Fibroblast of skin of abdomen (primary cell): ENCODE measurements at places on chromosomes 11 and 22.

DNA sequence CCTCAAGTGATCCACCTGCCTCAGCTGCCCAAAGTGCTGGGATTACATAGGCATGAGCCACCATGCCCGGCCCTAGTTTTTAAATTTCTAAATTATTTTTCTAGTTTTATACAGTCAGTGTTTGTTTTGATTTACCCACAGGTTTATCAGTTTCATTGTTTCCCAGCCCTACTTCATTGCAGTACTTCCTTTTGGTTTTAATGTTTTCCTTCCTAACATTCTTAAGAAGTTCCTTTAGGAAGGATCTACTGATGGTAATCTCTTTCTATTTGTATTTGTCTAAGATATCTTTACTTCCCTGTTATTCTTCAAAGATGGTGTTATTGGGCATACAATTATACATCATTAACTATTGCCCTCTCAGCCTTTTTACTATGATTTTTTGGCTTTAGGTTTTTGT is 4.9 kb upstream of the EXT2 start:
- no peak for DNase-seq

DNA sequence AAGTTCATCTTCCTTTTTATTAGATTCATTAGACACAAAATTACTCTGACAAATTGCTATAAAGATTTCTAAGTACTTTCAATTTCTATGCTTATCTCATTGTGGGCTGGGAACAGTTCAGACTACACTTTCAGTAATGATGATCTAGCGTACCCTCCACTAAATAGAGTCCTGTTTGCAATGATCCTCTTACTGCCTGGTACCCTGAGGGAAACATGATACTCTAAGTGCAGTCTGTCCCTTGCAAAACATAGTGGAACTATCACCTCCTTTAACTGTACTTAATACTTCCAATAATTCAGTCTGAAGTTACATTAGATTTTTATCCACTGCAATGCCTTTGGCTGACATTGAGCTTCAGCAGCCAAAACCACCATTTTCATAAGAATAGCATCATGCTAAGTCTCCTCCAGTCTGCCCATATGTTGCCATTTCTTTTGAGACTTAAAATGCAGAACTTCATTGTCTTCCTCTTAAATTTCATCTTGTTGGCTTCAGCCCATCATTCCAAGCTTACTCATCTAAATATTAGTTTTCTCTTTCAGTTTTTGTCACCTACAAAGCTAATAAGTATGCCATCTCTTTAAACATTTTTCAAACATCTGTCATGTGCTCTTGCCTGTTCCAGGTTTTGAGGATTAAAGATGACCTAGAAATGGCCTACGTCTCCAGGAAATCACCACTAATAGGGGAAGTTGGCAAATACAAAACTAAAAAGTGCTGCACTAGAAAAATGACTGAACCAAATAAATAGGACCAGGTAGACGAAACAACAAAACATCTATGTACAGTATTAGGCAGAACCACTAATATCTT is 55.5 kb downstream of the PAK1 start:
- no peak for DNase-seq

DNA sequence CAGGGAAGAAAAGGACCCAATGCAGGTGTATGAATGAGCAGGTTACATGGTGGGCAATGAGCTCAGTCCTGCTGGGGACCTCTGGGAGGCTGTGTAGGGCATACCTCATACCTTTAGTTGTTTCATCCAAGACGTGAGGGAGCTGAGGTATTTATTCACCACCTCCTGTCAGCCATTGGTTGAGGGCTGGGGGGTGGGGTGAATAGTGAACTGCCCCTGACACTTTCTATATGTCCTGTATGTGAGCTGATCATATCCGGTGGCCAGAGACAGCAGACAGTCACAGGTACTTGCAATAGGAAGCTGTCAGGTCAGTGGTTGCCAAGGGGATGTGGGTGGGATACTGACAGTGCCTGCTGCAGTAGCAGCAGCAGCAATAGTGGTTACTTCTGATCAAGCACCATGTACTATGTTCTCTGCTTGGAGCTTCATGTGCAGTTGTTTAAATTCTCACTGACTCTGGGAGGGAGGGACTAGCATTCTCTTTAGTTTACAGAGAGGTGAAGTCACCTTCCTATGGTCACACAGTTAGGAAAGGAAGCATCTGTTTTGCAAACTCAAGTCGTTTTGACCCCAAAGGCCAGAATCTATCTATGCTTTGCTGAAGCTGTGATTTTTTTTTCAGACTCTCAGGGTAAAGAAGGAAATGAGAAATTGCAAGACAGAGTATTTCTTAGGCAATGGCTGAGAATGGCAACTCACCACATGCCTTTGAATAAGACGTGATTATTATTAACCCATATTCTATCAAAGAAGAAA is 54.0 kb downstream of the MIAT start:
- no peak for DNase-seq

- DNase-seq: no peak
Measured at GRCh38 chr11:30426781-30427180, 103.9 kb downstream of the ARL14EP start.

DNA sequence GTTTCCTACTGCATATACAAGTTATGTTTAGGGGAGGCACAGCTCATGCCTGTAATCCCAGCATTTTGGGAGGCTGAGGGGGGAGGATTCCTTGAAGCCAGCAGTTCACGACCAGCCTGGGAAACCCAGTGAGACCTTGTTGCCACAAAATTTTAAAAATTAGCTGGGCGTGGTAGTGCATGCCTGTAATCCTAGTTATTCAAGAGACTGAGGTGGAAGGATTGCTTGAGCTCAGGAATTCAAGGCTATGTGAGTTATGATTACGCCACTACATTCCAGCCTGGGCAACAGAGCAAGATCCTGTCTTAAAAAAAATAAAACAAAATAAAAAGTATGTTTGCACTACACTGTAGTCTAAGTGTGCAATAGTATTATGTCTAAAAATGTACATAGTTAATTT is 108.8 kb upstream of the TEAD1 start:
- DNase-seq: peak; percentile 32

GRCh38 chr11:26792941-26793340 is 71.1 kb upstream of the SLC5A12 start:
- peak; percentile 89 for DNase-seq

DNA sequence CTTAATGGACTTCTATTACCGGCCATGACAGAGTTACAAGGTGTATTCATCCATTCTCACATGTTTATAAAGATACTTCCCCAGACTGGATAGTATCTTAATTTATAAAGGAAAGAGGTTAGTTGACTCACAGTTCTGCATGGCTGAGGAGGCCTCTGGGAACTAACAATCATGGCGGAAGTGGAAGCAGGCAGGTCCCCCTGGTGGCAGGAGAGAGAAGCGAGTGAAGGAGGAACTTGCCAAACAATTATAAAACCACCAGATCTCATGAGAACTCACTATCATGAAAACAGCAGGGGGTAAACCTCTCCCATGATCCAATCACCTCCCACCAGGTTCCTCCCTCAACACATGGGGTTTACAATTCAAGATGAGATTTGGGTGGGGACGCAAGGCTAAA is 170.0 kb upstream of the PDGFD start:
- DNase-seq: no peak

DNA sequence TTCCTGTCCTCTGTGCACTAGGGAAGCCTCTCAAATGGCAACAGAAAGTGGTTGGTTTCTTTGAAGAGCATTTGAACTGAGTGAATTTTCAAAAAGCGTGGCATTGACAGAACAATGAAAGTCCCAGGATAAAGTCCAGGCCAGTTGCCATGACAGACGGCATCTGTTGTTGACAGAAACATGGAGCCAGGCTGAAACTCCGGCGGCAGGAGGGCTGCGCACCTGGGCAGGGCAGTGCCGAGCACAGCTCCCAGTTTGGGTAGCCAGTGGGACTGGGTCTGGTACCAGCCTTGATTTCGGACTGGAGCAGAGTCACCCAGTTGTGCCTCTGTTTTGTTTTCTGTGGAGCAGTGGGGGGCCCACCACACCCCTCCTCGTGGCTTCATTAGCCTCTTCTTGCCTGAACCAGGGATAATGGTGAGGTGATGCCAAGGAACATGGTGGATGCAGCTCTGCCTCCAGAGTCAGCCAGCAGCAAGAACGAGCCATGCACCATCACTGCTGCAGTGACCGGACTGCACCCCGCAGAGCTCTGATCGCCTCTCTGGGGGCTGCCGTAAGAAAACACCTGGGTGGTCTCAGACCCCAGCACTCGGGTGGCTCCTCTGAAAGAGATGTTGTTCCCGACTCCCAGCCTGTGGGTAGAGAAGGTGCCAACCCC is 9.8 kb upstream of the SEPTIN5 start:
- no peak for DNase-seq

DNA sequence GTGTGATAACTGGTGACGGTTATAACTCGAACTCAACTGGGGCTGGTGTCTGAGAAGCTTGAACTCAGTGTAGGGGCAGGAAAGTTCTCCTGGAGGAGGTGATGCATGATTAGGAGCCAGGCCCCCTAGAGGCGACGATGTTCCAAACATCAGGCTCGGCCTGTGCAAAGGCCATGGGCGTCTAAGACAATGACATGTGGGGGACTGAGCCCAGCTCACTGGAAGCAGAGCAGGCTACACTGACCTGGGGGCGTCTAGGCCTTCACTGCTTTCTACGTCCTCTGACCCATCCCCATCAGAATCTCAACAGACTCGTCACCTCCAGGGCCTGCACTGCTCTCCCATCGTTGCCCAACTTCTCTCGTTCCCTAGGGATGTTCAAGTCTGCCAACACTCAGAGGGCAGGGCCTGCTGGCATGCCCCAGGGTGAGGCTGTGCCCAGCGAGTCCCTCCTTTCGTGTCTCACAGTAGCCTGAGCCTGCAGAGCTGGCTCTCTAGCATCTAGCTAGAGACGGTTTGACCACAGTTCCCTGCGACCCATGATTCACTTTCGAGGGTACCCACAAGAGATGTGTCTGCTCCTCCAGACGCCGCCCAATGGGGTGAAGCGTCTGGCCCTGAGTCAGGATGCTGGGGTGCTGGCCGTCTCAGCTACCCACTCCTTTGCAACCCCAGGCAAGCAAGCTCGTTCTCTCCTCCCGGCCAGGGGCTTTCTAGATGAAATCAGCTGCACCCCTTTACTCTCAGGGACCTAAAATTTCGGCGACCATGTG is 1.1 kb upstream of the ATG16L2 start:
- peak; percentile 45 for DNase-seq

DNA sequence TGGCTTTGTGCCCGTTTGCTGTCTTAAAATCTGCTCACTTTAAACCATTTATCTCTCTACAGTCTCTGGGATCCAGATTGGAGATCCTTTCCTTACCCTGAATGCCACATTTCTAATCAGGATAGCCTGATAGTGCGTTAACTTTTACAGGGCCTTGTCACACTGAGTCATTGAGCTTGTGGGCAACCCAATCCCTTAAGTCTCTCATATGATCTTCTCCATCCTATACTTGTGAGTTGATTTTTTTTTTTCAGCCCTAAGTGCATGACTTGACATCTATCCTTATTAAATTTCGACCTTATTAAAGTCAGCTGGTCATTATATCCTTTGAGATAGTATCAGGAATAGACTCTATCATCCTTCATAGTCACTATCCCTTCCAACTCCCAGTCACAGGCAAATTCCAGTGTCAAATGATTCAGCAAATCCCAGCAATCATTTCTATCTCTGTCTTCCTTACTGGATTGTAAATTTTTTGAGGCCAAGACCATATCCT is 57.7 kb downstream of the TEAD1 start:
- peak; percentile 31 for DNase-seq

DNA sequence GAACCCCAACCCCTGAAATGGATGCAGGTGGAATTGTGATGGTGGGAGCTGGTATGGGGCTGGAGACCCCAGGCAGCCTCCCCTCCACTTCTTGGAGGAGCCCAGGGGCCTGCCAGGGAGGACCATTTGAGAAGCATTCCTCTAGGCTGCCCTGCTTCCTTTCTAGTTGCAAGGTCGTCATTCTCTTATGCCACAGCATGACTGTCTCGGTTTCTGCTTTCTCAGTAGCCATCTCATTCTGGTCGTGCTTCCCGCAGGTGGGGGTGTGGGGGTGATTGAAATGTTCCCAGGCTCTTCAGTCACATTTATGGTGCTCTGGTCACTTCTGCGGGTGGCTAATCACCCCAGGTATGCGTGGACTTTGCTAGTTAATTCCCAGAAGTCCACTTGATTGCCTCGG is 223.7 kb upstream of the TBCEL start:
- DNase-seq: no peak

DNA sequence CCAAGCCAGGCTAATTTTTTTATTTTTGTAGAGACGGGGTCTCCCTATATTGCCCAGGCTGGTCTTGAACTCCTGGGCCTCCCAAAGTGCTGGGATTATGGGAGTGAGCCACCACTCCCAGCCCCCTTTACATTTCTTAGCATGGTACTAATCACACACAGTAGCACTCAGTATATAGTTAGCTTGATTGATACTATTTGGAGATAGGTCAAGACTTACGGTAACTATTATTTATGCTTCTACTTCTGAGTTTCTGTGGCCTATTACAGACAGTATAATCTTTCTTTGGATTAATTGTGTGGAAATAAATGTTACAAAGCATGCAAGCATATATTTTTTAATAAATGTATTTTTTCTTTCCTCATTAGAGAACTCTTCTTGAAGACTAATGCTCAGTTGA is 192.2 kb downstream of the UVRAG start:
- peak; percentile 78 for DNase-seq

DNA sequence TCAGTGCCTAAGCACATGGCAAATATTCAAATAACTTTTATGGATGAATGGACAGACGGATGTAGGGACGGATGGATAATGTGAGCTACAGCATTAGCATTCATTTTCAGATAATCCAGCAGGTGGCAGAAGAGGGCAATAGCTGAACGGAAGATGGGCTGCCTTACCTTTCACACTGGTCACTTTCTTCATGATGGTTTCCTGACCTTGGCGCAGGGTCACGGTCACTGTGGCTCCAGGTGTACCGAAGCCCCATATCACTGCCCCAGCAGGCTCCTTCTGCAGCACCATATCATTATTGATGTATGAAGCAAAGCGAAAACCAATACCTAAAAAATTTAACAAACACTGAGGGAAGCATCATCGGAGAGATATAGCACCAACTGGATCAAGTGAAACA is 4.3 kb downstream of the SIAE start:
- peak; percentile 12 for DNase-seq

GRCh38 chr11:72522186-72522585 is 87.9 kb upstream of the CLPB start:
- DNase-seq: no peak

DNA sequence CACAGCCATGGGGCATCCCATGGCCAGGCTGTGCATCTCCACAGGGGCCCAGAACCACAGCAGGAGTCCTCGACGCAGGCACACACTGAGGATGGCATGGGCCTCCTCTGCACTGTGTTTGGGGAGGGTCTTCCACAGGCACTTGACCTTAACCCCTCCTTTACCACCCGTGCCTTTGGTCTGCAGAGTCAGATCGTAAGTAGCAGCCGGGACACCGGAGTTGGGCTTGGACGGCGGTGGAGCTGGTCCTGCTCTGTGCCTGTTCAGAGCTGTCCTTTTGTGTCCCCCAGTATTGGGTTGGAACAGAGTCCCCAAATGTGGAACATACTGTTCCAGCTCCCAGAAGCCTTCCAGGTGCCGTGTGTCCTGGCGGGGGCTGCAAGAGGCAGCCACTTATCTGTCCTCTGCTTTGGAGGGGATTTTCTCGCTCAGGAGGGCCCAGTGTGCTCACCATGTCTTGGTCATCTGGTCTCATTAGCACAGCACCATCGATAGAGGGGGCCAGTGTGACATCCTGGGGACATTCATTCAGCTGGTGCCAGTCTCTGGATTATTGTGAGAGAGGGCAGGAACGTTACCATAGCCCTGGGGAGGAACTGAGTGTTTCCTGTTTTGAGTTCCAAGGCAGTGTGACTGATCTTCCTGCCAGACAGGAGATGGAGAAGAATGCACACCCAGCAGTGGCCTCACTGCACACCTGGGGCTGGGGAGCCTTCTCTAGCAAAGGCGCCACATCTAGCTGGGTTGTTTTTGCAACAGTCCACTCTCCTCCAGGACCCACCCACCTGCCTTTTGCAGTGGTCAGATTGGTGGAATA is 12.4 kb downstream of the CRELD2 start:
- peak; percentile 55 for DNase-seq
